ENCODE measurements at places on chromosomes 3 and 15.

DNA sequence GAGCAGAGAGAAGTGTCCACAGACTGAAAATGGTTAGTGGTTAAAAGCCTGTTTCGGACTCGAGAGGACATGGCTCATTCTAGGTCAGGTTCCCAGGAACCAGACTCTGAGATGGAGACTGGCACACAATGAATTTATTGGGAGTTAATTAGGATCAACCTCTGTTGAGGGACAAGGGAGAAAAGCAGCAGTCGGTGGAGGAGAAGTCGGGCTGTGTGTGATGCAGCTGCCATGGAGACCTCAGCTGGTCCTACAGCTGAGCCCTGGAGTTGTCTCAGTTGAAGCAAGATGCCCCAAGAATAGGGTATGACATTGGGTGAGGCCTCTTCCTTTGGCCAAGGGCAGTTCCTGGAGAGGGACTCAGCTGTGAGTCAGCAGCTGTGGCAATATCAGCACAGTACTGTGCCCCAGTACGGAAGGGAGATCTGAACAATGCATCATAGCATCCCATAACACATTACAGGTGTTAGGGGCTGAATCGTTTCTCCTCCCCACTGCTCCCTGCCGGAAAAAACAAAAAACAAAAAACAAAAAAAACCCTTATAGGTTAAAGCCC, 105.4 kb downstream of the ABHD5 start:
- no peak for DNase-seq

DNA sequence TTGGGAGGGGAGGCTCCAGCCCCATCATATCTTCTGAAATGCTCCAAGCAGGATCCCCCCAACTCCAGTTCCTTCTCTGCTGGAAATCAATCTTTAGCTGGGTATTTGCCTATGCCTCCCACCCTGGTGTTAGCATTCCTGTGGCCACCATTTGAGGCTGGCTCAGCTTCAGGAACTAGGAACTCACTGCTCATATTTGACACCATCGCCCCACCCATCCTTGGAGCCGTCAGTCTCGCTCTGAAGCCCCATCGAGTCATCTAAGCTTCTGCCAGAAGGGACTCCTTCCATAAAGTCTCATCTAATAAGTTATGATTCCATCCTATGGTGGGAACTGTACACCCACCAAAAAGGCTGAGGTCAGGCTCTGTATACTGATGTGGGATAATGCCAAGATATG, 26.4 kb downstream of the PRKCD start:
- DNase-seq: no peak

DNA sequence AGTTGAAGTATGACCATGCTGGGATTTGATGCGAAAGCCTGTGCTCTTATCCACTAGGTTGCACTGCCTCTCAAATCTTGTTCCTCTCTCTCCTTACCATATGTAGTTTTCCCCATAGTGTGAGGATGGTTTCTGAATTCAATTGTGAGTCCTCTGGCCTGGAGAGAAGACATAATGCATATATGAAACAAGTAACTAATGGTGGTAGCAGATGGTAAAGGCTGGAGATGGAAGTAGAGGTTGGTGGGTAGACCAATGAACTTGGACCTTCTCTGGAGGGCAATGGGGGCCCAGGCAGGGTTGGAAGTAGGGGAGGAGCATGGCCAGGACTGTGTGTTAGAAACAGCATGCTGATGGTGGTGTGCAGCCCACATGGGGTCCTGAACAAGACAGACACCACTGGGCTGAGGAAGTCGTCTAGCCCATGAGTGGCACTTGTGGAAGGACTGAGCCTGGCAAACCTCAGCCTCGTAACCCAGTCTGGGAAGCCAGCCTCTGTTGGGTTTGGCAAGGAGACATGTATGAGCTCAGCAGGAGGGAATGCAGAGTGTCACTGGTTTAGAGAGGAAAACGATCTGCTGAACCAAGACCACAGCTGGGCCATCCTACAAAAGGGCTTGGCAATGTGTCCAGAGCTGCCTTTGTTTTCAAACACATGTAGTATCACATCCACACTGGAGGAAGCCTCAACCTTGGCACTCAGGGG, 18.5 kb upstream of the LMCD1 start:
- no peak for DNase-seq

GRCh38 chr3:43998370-43998835, 243.3 kb upstream of the TOPAZ1 start:
- DNase-seq: no peak

GRCh38 chr3:55828712-55829111, 341.6 kb upstream of the WNT5A start:
- DNase-seq: no peak

GRCh38 chr3:48432411-48433371, 2.8 kb upstream of the PLXNB1 start:
- DNase-seq: no peak

- no peak for DNase-seq
These were observed 156.1 kb downstream of the MCTP2 start for GRCh38 chr15:94387442-94387841.

Measured in activated T-helper 9 cell treated with anti-CD3 and anti-CD28 coated beads, Interleukin-2, amount 50 U/mL, for 16 hours (primary cell).